ENCODE measurements at places on chromosomes 6 and 20.

DNA sequence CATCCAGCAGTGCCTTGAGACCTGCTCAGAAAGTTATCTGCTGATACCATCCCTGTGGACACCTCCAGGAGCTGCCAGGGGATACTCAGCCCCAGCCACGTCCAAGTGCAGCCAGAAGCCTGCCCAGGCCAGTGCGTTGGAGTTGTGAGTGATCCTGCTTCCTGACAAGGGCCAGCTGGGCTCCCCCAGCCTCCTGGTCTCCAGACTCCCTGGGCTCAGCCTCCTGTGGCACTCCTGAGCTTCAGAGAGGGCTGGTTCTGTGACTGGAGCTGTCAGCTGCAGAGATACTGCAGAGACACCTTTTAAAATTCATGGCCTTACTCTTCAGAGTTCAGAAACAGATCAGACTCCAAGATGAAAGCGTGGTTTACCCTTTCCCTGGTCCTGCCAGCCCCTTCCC lies 515.9 kb downstream of the CD83 start:
- DNase-seq = no peak

- DNase-seq = no peak
Measured at GRCh38 chr6:28218312-28219248, 6.5 kb upstream of the ZSCAN9 start.

DNA sequence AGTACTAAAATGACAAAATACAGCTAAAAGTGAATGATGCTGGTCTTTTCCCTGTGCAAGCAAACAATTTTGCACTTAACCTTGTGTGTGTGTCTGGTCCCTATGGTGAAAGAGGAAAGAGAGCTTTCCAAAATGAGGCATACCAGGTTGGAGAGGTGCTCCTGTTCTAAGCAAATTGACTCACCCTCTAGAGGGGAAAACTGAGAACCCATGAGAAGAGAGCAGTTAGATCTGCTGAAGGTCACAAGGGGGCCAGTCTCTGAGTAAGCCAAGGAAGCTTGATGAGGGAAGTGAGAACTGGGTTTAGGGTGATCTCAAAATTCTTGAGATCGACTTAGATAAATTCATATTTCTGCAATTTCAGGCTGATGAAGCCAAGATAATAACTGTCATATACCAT lies 157.5 kb upstream of the TBX18 start:
- DNase-seq = no peak

GRCh38 chr6:167323111-167323510 lies 1.8 kb upstream of the TTLL2 start:
- DNase-seq = no peak

DNA sequence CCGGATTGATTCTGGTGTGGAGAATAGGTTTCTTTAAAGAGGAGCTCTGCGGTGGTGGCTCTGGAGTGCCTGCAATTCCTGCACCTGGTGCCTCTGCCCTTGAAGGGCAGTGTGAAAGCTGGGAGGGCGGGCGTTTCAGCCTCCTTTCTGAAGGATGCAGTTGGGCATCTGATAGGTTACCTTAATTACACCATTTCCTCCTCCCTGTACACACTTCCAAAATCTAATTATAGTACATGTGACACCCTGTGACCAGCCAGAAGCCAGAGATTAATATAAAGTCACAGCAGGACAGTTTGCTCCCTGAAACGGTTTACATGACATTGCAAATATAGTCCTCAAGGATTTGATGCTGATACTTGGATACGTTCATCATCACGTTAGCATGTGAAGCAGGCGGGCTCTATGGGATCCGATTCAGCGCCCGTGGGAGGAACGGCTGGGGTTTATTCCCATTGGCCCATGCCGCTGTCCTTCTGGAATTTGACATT lies 548.2 kb downstream of the QKI start:
- no peak for DNase-seq

DNA sequence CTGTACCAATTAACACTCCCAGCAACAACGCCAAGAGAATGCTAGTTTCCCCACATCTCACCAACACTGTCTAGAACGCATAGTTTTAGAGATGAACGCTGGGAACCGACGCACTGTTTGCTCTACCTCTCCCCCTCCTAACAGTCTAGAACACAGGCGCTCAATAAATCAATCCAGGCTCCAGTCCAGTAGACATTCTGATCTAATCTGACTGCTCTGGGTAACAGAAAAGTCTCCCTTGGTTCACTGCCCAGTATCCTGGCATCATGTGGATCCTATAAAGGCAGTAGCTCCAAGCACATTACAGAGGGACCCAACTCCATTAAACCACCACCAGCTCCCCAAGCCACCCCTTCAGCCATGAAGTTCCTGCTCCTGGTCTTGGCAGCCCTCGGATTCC lies at the start of gene DEFB132:
Gene DEFB132 (plus strand): TSS at position 306 of the 400 bp plus-strand sequence. CDS start 55 bp downstream, at position 361.
- DNase-seq = no peak

DNA sequence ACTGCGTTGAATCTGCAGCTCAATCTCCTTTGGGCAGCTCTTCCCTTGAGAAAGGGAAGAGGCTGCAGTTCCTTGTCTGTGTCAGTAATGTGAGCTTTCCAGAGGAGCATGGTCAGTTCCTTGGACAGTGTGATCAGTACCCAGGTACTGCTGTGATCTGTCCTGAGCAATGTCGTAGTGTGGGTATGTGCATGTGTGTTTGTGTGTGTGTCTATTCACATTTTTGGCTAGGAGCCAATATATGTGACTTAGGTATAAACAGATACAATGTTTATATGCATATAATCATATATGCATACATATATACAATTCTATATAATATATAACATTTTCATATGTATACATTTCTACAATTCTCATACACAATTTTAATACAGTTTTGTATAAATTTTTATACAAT lies 85.4 kb upstream of the OLIG3 start:
- DNase-seq = no peak

- DNase-seq = no peak
Measured at GRCh38 chr6:34374508-34374907, 18.0 kb downstream of the NUDT3 start.

DNA sequence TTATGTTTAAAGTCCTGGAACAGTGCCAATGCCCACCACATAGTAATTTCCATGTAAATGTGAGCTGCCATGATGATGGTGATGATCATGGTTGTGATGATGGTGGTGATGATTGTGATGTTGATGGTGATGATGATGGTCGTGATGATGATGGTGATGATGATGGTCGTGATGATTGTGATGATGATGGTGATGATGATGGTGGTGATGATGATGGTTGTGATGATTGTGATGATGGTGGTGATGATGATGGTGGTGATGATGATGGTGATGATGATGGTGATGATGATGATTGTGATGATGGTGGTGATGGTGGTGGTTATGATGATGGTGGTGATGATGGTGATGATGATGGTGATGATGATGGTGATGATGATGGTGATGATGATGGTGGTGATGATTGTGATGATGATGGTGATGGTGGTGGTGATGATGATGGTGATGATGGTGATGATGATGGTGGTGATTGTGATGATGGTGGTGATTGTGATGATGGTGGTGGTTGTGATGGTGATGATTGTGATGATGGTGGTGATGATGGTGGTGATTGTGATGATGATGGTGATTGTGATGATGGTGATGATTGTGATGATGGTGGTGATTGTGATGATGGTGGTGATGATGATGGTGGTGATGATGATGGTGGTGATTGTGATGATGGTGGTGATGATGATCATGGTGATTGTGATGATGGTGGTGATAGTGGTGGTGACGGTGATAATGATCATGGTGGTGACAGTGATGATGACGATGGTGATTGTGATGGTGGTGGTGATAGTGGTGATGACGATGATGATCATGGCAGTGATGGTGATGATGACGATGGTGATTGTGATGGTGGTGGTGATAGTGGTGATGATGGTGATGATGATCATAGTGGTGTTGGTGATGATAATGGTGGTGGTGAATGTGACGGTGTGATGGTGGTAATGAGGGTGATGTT lies 82.3 kb downstream of the PHACTR3 start:
- no peak for DNase-seq

GRCh38 chr20:53080969-53081871 lies 109.1 kb downstream of the TSHZ2 start:
- DNase-seq = no peak

- no peak for DNase-seq
Measured at GRCh38 chr6:36312854-36313648, 23.6 kb downstream of the BNIP5 start.

- DNase-seq = no peak
Measured at GRCh38 chr20:60313614-60314013, 355.4 kb downstream of the CDH26 start.

GRCh38 chr6:57102976-57103375 lies 13.0 kb downstream of the ZNF451 start:
- DNase-seq = no peak

DNA sequence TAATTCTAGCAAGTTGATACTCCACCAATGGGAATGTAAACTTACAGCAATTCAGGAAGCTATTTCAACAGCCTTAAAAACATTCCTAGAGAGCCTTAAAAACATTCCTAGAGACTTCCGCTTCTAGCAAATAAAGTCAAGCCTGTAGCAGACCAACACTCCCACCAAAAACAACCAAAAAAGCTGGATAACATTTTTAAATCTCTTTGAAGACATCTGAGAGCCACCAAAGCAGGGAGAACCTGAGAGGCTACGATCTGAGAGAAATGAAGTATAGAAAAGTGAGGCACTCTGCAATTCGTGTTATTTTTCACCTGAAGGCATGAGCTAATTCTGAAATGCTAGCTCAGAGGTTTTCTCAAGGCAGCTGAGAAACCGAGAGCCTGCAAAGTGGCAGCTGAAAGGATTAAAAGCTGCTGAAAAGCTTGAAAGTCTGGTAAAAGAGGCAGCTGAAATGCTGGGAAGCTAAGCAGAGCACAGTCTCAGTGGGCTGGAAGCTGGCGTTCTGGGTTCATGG lies 20.9 kb downstream of the GPR63 start:
- DNase-seq = no peak

DNA sequence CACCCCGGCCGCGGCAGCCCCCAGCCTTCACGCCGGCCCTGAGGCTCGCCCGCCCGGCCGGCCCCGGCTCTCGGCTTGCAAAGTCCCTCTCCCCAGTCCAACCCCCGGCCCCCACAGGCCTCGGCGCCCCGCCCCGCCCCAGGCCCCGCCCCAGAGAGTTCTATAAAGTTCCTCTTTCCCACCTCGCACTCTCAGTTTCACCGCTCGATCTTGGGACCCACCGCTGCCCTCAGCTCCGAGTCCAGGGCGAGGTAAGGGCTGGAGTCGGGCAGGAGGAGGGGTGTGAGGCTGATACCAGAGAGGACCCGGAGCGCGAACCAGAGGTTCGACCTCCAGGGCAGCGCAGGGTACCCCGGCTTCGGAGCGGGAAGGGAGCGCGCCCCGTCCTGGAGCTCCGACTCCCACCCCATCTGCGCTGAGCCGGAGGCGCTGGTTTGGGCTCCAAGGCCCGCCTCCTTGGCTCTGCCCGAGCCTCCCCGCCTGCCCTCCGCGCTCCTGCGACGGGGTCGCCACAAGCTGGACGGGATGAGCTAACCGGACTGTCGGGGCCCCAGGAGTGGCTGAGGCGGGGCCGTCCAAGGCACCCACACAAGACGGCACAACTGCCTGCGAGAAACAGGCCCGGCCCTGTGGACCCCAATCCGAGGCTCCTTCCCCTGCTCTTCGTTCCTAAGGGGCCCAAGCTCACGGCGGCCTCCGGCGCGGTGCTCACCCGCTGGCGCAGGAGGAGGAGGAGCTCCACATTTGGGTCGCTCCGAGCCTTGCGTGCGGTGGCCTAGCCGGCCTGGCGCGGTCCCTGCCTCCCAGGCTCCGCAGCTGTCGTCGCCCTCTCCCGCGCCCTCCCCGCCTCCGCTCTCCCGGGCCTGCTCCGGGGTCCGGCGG lies at the start of gene IRF4:
Gene IRF4 (plus strand): TSS at position 194 of the 882 bp plus-strand sequence. CDS start 1,401 bp downstream, outside the sequence.
- DNase-seq = no peak

DNA sequence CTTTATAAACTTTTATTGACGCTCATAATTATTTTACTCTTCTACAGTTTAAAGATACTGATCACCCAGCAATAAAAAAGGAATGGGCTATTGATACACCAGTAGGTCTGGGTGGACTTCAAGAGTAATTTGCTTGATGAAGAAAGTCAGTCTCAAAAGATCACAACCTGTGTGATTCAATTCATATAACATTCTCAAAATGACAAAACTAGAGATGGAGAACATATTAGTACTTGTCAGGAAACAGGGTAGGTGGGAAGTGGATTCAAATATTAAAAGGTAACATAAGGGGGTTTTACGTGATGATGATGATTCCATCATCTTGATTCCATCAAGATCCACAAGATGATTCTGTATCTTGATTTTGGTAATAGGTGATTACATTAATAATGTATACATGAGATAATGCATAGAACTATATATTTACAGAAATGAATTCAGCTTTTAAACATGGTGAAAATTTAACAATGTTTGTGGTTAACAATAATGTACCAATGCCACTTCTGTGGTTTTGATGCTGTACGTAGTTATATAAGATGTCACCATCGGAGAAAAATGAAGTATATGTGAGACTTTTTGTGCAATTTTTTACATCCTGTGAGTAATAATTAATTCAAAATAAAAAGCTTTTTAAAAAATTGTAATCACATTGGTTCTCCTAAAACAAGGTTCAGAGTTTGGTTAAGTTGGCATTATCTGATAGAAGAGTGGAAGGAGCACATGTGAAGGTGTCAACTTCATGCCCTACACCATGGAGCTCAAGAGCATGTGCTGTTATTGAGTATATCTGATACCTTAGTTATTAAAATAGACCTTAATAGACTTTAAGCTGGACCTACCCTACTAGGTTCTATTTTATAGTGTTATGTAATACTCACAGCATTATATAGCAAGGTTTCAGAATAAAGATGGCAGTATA lies 66.3 kb upstream of the DYNLRB1 start:
- no peak for DNase-seq

GRCh38 chr20:5845681-5846615 lies 95.7 kb downstream of the SHLD1 start:
- peak; percentile 20 for DNase-seq

GRCh38 chr6:89650579-89650978 lies 12.0 kb upstream of the LYRM2 start:
- DNase-seq = no peak

- no peak for DNase-seq
Measured at GRCh38 chr20:14830899-14831298, 493.5 kb upstream of the FLRT3 start.

All from AG09309 (cell line).